Activated CD8-positive, alpha-beta T cell treated with anti-CD3 and anti-CD28 coated beads, Interleukin-2, amount 10 ng/mL, durations not matched to agents 7 days and 5 days (primary cell): ENCODE measurements at places on chromosomes 13 and 19.

GRCh38 chr19:11096210-11096841 lies 7.1 kb downstream of the LDLR start:
- no peaks in the 10 kb centered on the region for H3K27me3 ChIP-seq
- peak; percentile 47 for DNase-seq
- peak overlapping the region; percentile 49 for H3K4me3 ChIP-seq
- peak overlapping the region; percentile 86 for H3K27ac ChIP-seq

DNA sequence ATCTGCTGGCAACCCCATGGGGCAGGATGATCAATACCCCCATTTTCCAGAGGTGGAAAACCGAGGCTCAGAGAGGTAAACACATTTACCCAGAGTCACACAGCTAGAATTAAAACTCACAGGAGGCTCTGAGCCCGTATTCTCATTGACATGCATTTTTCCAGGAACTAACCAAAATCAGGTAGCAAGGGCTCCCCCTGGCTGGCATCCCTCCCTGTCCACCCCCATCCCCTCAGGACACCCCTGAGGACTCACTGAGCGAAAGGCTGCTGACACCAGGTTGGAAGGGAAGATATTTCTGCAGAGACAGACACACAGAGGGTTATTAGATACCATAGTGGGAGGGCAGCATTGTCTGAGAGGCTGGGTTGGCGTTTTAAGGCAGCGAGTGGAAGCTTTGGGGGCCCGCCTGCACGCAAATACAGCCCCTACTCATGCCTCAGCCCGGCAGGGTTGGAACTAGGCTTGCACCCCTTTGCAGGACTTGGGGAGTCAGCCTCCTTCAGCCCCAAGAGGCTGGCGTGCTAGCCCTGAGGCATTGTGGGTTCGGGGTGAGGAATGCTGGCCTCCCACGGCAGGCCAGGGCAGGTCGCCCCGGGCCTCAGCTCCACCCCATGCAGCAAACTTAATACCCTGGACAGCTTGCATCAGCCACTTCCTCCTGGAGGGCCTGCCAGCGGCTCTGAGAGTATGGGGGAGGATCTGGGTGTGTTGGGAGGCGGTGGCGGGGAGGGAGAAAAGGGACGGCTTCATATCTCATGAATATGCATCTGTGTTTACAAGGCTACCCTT lies 3.9 kb downstream of the SLC1A5 start:
- peak overlapping the region; percentile 96 for H3K27ac ChIP-seq
- H3K36me3 ChIP-seq: peaks cover 67% of the 10 kb centered on the region
- no peaks in the 10 kb centered on the region for H3K27me3 ChIP-seq
- peak; percentile 85 for DNase-seq
- H3K4me3 ChIP-seq: peak overlapping the region; percentile 98
- H3K4me1 ChIP-seq: peaks cover 62% of the 10 kb centered on the region

DNA sequence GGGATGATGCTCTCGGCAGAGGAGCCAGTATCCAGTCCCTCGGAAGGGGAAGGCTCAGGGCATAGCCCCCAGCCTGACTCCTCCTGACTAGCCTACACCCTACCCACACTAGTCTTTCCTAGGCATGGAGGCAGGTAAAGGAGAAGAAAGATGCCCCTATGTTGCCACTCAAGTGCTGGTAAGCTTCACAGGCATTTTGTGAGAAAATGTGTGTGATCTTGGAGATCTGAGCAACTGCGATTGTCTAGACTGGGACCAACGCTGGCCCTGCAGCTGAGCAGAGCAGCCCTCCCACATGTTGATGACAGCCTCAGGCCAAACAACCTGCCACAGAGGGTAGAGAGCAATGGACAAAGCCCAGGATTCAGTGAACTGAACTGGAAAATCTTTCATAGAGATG lies 11.7 kb upstream of the ATP12A start:
- peaks cover 23% of the 10 kb centered on the region for H3K27me3 ChIP-seq
- H3K36me3 ChIP-seq: no peaks in the 10 kb centered on the region
- peaks cover 11% of the 10 kb centered on the region for H3K4me1 ChIP-seq
- H3K4me3 ChIP-seq: no peak overlapping the region
- no peak overlapping the region for H3K27ac ChIP-seq

GRCh38 chr13:49436890-49437289 lies 7.0 kb downstream of the CAB39L start:
- no peak overlapping the region for H3K4me3 ChIP-seq
- no peak overlapping the region for H3K27ac ChIP-seq
- peaks cover 11% of the 10 kb centered on the region for H3K27me3 ChIP-seq
- H3K4me1 ChIP-seq: no peaks in the 10 kb centered on the region
- H3K36me3 ChIP-seq: no peaks in the 10 kb centered on the region
